ENCODE measurements at places on chromosomes 1 and 21.

- DNase-seq = no peak
Measured at GRCh38 chr1:98330224-98330623, 331.3 kb upstream of the SNX7 start.

DNA sequence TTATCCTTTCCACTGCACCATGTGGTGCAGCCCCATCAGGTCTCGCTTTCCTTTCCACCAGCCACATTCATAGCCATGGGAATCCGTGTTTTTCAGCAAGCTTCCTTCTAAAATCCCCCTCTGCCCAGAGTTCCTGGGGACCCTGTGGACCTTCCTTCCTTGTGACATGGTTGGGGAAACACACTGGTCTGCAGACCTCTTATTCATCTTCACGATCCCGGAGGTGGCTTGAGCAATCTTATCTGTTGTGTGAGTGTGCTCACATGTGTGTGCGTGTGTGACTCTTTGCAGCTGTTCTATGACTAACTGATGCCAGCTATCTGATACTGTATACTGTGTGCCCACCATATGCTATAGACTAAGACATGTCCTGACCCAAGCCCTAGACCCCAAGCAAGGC, 15.6 kb upstream of the IL10 start:
- no peak for DNase-seq

- no peak for DNase-seq
Measured at GRCh38 chr1:26820784-26821269, 5.7 kb upstream of the ZDHHC18 start.

- no peak for DNase-seq
Measured at GRCh38 chr1:100075773-100076172, 57.0 kb downstream of the SASS6 start.

GRCh38 chr1:33435096-33435820, 4.4 kb upstream of the PHC2 start:
- no peak for DNase-seq

- DNase-seq = no peak
Measured at GRCh38 chr1:7497107-7497637, 273.9 kb upstream of the VAMP3 start.

GRCh38 chr1:97913506-97914139, 7.2 kb downstream of the DPYD start:
- DNase-seq = no peak

DNA sequence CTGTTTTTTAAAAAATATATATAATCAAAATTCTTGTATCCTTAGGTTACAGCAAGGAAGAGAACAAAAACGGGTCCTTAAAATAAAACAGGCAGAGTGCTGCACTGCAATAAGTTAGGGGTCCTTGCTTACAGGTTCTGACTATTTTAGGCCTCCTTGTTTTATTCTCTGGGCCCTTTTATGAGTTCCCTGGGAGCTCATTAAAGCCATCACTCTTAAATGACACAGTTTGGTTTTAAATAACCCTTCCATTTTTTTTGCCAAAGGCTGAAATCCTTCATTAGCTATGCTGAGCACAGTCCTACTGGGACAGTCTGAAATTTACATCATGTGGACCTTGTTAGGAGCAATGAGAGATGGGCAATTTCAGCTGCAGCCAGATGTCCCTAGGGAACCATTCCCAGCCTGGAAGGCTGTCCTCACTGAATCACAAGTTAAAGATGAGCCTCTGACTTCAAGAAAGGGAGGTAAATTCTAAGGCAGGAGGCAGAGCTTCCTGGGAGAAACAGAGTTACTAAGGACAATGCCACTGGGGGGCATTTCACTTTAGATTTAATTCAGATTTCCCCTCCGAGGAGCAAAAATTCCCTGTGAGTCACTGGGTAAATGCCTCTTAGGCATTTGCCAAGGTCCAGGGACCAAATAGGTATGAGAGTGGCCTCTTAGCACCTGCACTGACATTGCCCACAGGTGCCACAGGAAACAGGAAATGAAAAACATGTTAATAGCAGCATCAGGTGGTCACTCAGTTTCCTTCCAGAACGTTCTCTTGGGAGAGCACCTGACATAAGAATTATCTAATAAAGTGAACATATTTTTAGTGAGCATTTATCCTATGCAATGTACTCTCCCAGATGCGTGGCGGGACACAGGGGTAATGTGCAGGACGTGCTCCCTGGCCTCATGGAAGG, 3.8 kb upstream of the MUL1 start:
- DNase-seq = no peak

- DNase-seq = no peak
Measured at GRCh38 chr1:185578293-185578692, 155.9 kb upstream of the HMCN1 start.

DNA sequence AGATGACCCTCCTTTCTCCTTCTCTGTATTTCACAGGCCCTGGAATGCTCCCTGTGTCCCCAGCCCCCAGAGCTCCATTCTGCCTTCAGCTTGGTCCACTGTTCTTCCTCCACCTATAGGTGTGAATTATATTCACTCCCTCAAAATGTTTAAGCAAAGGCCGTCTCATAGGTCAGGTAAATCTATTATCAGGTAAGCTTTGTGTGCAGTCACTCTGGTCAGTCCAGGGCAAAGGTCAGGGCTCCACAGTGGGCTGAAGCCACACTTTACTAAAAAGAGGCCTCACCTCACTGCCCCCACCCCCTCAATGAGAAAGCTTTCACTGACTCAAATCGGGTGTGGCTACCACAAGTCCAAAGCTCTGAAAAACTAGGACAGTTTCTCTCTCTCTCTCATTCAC, 65.9 kb downstream of the DNTTIP2 start:
- no peak for DNase-seq

DNA sequence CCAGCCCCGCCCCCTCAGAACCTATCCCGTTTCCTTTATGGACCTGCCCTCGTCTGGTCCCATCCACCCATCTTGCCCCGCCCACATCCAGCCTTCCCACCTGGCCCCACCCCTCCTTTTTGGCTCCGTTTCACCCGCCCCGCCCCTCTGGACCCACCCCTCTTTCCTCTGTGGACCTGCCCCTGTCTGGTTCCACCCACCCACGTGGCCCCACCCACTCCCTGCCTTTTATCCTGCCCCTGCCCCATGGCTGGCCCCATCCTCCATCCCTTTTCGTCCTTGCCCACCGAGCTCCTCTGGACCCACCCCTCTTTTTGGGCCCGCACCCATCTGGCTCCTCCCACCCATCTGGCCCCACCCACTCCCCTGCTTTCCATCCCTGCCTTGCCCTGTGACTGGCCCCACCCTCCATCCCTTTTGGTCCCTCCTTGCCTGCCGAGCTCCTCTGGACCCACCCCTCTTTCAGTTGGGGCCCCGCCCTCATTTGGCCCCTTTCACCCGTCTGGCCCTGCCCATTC, 177.3 kb downstream of the CAMTA1 start:
- DNase-seq = no peak

GRCh38 chr21:41638201-41638790, 128.6 kb downstream of the RIPK4 start:
- DNase-seq = no peak

- no peak for DNase-seq
Measured at GRCh38 chr21:39612233-39613040, at the start of gene B3GALT5. Gene B3GALT5, plus strand, starts transcription at chr21:39612940. Its CDS starts 47,620 bp downstream, at chr21:39660560.

GRCh38 chr1:218536296-218536986, 191.3 kb downstream of the TGFB2 start:
- no peak for DNase-seq

GRCh38 chr1:24364605-24364974, 45.4 kb downstream of the GRHL3 start:
- DNase-seq = no peak

DNA sequence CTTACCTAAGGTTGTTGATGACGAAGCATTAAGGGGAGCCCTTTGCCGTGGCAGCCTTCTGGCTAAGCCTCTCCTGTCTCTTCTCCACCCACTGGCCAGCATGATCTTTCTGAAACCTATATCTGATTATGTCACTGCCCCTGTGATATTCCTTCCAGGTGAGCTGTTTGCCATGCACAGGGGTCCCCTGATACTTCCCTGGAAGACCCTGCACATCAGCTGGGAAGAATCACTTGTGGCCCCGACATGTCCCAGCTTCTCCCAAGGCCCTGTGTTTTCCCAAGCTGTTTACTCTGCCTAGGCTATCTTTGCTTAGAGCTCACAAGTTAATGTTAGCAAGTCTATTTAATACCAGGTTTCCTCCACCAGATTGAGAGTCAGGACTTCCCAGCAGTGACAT, 12.3 kb downstream of the RD3 start:
- DNase-seq = no peak

DNA sequence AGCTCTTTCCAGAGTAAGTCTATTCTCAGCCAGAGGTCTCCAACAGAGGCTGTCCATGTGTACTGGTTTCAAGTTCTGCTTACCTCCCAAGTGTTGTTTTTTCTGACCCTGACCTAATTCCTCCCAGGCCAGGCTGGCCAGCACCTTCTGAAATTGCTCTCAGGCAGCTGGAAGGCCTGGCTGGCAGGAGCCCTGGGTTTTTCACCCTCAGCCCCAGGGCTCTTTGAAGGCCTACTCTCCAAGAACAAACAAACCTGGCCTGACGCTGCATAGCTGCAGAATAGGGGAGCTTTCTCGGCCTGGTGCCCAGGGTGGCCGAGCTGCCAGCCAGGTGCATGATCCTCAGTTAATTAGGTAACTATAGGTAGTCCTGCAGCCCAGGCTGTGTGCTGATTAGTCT, 147.5 kb downstream of the CACNA1E start:
- DNase-seq = no peak

GRCh38 chr1:244273845-244274619, 177.7 kb downstream of the ADSS2 start:
- DNase-seq = peak; percentile 69

DNA sequence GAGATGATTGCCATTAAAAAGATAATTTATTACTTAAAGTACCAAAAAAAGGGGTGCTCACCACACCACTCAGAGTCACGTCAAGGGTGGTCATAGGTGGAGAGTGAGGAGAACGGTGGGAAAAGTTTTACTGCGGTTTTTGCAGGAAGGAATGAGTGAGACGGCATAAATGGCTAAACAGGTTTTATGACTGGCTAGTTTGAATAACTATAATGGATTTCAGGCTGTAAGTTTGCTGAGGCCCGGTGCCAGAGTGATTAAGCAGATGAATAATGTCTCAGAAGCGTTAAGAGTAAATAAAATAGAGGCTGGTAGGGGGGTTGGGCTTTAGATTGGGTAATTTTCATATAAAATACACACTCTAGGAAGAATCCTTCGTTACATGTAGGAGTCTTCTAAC, 1337.8 kb downstream of the AMY1C start:
- no peak for DNase-seq

GRCh38 chr1:57319165-57319564, 104.7 kb downstream of the DAB1 start:
- no peak for DNase-seq

GRCh38 chr1:163066686-163067085, 2.5 kb upstream of the RGS4 start:
- DNase-seq = no peak

- no peak for DNase-seq
Measured at GRCh38 chr1:70066711-70067110, 138.7 kb downstream of the LRRC40 start.

- DNase-seq = no peak
Measured at GRCh38 chr1:206850401-206850800, 15.0 kb upstream of the IL20 start.

DNA sequence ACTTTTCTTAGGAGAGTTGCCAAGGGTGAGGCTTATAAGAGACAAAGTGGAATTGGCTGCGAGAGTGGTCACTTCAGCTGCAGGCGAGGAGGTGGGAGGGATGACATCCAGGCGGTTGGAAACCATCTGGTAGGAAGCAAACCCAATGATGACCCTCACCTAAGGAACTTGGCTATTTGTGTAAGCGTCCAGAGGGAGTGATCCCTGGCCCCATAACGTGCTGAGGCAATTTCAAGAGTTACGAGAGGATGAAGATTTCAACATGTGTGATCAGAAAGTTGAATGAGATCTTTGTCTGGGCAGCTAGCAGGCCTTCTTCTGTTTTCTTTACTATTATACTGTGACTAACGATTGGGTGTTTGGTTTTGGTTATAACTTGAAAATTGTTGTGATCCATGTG, 102.7 kb upstream of the VANGL1 start:
- no peak for DNase-seq

- DNase-seq = no peak
Measured at GRCh38 chr1:25033828-25034705, 104.0 kb upstream of the RUNX3 start.

GRCh38 chr1:210797422-210797821, 336.5 kb downstream of the KCNH1 start:
- no peak for DNase-seq

Data from smooth muscle cell of the brain vasculature (primary cell).